ENCODE measurements at places on chromosomes 7 and 10. TPM values are rescaled to one million over a fixed set of nuclear protein-coding genes. Genes with fewer than 3 reads are reported as not detected.

The OLAH gene
- 0.23 TPM for total RNA-seq

The BRAF gene
- 7.1 TPM for total RNA-seq

The LLCFC1 gene
- not detected for total RNA-seq

The NUTM2B gene
- 0.70 TPM for total RNA-seq

The TMEM209 gene
- total RNA-seq = 7.5 TPM

The CREB5 gene
- 2.2 TPM for total RNA-seq

The TACC2 gene
- total RNA-seq = 8.4 TPM

The AMZ1 gene
- total RNA-seq = 0.12 TPM

The PRSS37 gene
- not detected for total RNA-seq

The RASA4B gene
- 10.6 TPM for total RNA-seq

The OR2A1 gene
- total RNA-seq = not detected

The TMEM225B gene
- total RNA-seq = 4.2 TPM

The H2BK1 gene
- not detected for total RNA-seq

The HHEX gene
- 0.51 TPM for total RNA-seq

The CNNM1 gene
- total RNA-seq = 2.2 TPM

The FXYD4 gene
- not detected for total RNA-seq

The SLC13A1 gene
- total RNA-seq = not detected

The UPK3B gene
- 8.6 TPM for total RNA-seq

The NEUROD6 gene
- total RNA-seq = not detected

The CTAGE15 gene
- total RNA-seq = not detected

The RBP3 gene
- total RNA-seq = not detected

The TDRD1 gene
- total RNA-seq = 0.23 TPM

The SFMBT2 gene
- total RNA-seq = 1.3 TPM

The CHN2 gene
- 7.7 TPM for total RNA-seq

The GIMAP4 gene
- total RNA-seq = not detected

The MRLN gene
- not detected for total RNA-seq

The IQCE gene
- 12.9 TPM for total RNA-seq

The PRLHR gene
- total RNA-seq = not detected

The POU6F2 gene
- not detected for total RNA-seq

The MRC1 gene
- 0.09 TPM for total RNA-seq

The LFNG gene
- 7.9 TPM for total RNA-seq

The TMEM229A gene
- 0.26 TPM for total RNA-seq

The NUDT1 gene
- total RNA-seq = 8.8 TPM

The ANK3 gene
- 13.8 TPM for total RNA-seq

The ACSL5 gene
- 6.5 TPM for total RNA-seq

The LRRD1 gene
- not detected for total RNA-seq

The CYP2E1 gene
- total RNA-seq = under 0.01 TPM

The AGAP5 gene
- 1.5 TPM for total RNA-seq

The WNT8B gene
- total RNA-seq = not detected

The OR2A7 gene
- total RNA-seq = 0.17 TPM

The ZNHIT1 gene
- total RNA-seq = 146 TPM
